ENCODE measurements at places on chromosomes 16 and 17. TPM values are rescaled to one million over a fixed set of nuclear protein-coding genes. Genes with fewer than 3 reads are reported as not detected.

- DNase-seq = no peak
Observed at GRCh38 chr17:70423562-70423961, 254.2 kb downstream of the KCNJ2 start.

DNA sequence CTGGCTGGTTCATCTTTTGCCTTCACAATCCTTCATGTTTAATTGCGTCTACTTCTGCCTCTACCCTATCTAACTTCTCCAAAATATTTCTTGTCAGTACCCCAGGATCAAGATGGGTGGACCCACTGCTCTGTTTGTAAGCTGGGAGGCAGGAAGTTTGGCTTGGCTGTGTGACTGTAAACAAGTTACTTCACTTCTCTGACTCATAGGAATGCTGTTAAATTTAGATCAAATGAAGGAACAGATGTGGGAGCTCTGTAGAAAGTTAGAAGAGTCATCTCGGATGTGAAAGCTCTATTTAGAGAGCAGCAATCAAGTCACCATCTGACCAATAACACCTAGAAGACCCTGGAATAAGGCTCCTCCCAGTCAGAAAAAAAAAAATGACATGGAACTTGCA lies 55.2 kb upstream of the MRTFB start:
- DNase-seq = no peak

GRCh38 chr17:9900044-9900594 lies 5.0 kb downstream of the RCVRN start:
- DNase-seq = no peak

DNA sequence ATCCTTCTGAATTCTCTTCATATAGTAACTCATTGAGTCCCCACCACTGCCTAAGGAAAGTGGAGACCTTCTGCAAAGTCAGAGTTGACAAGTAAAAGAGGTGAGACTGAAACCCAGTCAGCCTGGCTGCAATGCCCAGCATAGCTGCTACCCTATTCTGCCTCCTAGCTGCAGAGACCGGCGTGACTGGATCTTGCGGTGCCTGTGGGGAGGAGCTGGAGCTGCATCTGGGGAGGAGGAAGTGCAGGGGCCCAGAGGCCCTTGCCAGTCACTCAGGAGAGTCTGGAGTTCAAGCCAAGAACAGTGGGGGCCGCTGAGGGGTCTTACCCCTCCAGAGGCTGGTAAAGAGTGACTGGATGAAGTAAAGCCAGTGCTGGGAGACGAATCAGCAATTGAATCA lies 35.0 kb upstream of the ZNF423 start:
- peak; percentile 51 for DNase-seq

DNA sequence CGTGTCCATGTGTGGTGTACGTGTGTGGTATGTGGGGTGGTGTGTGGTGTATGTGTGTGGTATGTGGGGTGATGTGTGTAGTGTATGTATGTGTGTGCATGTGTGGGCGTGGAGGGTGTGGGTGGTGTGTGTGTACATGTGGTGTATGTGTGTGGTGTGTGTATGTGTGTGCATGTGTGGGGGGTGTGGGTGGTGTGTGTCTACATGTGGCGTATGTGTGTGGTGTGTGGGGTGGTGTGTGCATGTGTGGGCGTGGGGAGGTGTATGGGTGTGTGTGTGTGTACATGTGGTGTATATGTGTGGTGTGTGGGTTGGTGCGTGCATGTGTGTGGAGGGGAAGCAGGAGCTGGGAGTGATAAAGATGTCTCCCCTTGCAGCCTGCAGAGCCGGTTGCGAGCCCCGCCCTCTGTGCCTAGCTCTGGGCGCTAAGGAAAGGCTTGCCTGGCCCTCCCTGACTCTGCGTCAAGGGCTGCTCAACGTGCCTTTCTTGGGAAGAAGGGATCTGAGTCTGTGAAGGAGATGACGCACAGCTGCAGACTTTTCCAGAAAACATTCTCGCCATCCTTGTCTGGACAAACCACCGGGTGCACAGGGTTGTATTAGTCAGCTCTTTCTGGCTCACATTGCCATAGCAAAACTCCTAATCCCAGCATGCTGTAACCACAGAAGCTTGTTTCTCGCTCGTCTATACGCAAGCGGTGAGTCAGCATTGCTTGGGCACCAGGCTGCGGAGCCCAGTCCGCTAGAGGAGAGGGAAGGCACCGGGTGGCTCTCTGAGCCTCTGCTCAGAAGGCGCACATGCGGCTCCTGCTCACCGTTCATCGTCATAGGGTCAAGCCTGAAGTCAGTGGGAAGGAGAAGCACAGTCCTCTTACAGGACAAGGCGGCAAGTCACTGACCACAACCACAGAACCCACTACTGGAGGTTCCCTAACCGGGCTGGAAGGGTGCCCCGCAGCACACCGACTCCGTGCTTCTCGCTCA lies 2.0 kb upstream of the CD300H start:
- DNase-seq = peak; percentile 40

DNA sequence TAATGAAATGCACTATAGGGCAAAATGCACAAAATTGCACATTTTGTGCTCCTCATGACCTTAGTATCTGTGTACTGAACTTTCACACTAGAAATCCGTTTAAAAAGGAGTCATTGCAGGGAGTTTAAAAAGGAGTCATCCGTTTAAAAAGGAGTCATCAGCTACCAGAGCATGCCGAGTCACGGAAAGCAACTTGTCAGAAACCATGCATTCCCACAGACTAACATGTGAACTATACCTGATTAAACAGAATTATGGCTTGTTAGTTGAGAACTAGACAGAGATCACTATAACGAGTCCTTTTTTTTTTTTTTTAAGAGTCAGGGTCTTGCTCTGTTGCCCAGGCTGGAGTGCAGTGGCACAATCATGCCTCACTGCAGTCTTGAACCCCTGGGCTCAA lies 35.9 kb downstream of the SLC6A4 start:
- DNase-seq = no peak

GRCh38 chr17:66322764-66323163 lies 20.4 kb downstream of the PRKCA start:
- DNase-seq = no peak

DNA sequence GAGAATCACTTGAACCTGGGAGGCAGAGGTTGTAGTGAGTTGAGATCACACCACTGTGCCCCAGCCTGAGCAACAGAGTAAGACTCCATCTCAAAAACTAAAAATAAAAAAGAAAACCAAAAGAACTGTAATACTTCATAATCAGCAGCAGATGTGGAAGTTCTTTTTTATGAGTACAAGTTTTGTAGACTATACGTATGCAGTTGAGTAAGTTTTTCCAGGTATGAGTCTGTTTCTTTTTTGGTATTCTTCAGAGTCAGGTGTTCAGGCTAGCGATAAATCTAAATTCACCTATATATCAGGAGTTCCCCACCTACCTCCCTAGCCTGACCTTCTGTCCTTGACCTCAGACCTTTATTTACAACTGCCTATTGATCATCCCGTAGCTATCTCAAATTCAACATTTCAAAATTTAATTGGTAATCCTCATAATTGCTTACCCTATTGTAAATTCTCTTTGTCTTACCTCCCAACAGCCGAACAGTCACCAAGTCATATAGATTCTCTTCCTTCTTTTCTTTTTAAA lies 10.7 kb downstream of the DCTN5 start:
- DNase-seq = no peak

DNA sequence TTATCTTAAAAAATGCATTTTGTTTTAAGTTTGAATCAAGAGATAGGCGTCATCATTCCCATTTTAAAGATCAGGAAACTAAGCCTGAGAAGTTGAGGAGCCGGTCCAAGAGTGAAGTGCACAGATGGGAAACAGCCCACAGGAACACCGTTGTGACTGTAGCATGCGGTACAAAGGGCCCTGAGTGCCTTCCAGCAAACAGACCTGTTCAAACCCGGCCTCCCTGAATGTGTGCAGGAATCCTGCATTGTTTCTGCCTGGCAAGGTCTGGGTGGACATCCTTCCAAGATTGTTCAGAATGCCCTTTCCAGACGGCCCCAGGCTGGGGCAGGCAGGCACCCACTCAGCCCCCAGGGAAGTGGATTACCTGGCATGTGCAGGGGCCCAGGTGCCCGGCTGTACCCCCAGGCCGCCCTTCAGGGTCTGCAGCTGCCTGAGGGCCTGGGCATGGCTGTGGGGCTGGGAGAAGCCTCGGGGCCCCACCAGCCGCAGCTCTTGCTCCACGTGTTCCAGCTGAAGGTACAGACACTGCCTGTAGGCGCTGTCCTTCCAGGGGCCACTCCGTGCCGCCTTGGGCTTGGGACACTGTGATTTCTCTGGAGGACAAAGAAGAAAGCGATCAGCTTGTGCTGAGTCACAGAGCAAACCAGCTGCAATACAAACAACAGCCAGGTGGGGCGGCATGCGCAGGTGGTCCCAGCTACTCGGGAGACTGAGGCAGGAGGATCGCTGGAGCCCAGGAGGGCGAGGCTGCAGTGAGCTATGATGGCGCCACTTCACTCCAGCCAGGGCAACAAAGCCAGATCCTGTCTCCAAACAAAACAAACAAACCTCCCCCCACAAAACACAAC lies 45.0 kb upstream of the GCSH start:
- no peak for DNase-seq

Gene TAF1C
- 14.7 TPM for total RNA-seq

- no peak for DNase-seq
Observed at GRCh38 chr17:77375917-77376651, 235.3 kb downstream of the SEC14L1 start.

- no peak for DNase-seq
Observed at GRCh38 chr17:42999003-42999525, 845 bp downstream of the RPL27 start.

- DNase-seq = no peak
Observed at GRCh38 chr17:55495239-55495638, 16.0 kb downstream of the SMIM36 start.

- no peak for DNase-seq
Observed at GRCh38 chr17:20253323-20253722, 214.0 kb downstream of the LGALS9B start.

DNA sequence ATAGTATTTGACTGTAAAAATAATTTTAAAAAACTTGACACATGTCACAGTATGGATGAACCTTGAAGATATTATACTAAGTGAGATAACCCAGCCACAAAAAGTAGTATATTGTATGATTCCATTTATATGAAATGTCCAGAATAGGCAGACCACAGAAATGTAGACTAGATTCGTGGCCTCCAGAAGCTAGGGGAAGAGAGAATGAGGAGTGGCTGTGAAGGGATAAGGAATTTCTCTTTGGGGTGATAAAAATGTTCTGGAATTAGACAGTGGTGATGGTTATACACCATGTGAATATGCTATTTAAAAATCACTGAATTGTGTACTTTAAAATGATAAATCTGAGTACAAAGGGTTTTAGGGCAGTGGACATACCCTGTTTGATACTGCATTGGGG lies 253.1 kb upstream of the DYNLRB2 start:
- no peak for DNase-seq

- DNase-seq = no peak
Observed at GRCh38 chr17:46964315-46965265, 14.5 kb downstream of the RPRML start.

DNA sequence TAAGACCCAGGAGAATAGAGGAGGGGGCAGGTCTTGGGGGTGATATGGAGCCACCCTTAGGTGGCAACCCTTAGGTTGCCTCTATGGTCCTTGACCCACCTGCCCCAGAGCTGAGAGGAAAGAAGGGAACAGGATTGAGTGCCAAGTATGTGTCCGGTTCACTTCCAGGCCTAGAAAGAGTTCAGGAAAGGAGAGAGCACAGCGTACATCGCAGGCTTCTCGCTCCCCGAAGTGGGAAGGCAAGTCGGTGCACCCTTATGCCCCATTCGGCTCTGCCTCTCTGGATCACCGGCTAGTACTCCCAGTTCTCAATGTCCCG lies 631 bp downstream of the SP6 start:
- no peak for DNase-seq

- peak; percentile 91 for DNase-seq
Observed at GRCh38 chr17:76141212-76142038, at the start of gene FOXJ1. TSS of gene FOXJ1 (minus strand) at chr17:76141245. CDS start at chr17:76140395, 850 bp downstream.

DNA sequence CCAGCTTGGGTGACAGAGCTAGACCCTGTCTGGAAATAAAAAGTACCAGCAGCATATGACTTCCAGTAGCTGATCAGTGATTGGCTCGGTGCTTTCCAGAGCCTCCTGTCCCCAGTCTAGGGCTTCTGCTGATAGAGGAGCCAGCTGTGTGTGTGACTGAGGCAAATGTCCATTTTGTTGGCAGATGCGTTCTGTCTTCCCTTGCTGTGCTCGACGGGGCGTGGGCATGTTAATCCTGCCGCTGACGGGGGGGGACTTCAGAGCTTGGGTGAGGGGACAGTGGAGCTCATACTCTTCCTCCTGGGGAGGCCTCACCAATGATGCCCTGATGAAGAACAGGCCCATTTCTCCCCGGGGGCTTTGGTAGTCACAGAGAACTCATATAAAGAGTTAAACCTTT lies 14.6 kb downstream of the KCTD2 start:
- DNase-seq = no peak

GRCh38 chr17:2591040-2591640 lies 2.3 kb upstream of the PAFAH1B1 start:
- DNase-seq = no peak

DNA sequence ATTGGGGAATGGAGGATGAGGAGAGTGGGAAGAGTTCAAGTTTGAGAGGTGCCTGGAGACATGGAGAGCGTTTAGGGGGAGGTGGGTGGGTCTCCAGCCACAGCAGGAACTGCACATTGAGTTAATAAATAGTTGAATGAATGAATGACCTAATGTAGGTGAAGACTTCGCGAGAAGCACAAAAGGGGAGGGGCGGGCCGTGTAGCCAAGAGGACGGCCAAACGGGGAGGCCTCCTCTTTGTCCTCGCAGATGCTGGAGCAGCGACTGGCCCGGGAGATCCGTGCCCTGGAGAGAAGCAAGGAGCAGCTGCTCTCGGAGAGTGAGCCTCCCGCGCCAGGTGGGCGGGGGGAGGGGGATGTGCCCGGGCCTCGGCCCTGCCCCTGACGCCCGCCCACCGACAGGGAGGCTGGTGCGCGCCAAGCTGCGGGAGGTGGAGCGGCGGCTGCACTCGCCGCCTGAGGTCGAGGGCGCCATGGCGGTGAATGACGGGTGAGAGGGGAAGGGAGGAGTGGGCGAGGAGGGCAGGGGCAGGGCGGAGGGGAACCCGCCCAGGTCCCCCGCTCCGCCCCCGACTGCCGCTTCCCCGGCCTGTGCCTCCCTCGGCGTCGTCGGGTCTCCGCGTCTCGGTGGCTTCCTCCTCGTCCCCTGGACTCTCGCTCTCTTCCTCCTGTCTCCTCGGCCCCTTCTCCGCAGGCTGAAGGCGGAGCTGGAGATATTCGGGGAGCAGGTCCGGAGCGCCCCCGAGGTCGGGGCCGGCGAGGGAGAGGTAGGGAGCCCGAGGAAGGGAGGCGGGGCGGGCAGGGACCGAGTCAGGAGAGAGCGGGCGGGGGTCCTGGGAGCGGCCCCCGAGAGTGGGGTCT lies 12.9 kb downstream of the SYCE1L start:
- DNase-seq = peak; percentile 77

Gene KCNJ12
- total RNA-seq = 0.10 TPM

- DNase-seq = no peak
Observed at GRCh38 chr17:38711792-38712571, 6.9 kb downstream of the MLLT6 start.

- DNase-seq = no peak
Observed at GRCh38 chr17:82909322-82909904, 69.6 kb upstream of the ZNF750 start.

Gene MSL1
- 31.1 TPM for total RNA-seq

GRCh38 chr16:11224894-11225676 lies 30.9 kb downstream of the SOCS1 start:
- DNase-seq = no peak

Gene TUBB3
- total RNA-seq = 0.13 TPM

GRCh38 chr16:20191566-20191965 lies 117.9 kb upstream of the GPR139 start:
- no peak for DNase-seq

- DNase-seq = no peak
Observed at GRCh38 chr17:49984776-49985175, 10.2 kb downstream of the DLX3 start.

Gene CD2BP2
- total RNA-seq = 18.9 TPM

- no peak for DNase-seq
Observed at GRCh38 chr17:187130-187529, 5.7 kb upstream of the DOC2B start.
